Activated gamma-delta T cell (primary cell): ENCODE measurements at places on chromosomes 5 and 9.

GRCh38 chr9:130526854-130527650 lies 52.3 kb upstream of the FUBP3 start:
- DNase-seq = no peak

DNA sequence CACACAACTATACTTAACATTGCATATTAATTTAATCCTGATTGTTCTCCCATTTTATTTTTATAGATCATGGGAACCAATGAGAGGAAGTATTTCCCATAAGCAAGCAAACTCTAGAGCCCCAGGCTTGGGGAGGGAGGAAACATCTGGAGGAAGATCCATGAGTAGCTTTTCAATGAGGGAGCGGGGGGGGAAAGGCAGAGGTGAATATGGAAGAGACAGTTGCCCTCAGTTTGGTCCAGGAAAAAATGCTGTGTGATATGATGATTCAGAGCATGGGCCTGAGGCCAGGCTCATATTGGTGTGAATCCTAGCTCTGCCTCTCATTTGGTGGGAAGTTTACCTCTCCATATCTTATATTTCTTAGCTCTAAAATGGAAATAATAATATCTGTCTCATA lies 42.2 kb upstream of the ALDOB start:
- no peak for DNase-seq

GRCh38 chr9:91220021-91220420 lies 141.7 kb downstream of the AUH start:
- DNase-seq = no peak

DNA sequence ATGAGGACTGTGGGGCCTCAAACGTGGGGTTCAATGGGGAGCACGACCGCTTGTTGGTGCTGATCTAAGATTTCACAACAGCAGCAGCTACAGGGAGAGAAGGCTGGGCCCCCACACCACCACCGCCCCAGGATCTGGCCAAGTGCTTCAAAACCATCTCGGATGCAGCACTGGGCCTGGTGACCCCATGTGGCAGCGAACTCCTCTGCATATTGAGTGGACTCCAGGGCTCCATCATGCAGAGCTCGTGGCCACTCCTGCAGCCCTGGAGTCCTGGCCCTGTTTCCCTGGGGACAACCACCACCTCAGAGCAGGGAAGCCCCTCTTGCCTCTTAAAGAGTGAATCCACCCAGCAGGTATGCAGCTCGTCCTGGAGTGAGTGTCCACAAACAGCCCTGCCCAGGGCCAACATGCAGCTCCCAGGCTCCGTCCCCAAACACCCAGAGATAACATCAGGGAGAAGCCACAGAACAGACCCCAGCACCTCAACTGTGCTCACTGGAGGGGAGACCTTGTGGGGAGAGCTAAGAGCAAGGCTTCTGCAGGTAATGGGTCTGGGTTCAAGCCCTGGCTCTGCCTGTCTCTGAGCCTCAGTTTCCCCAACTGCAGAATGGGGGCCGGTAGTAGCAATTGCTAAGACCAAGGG lies 103.1 kb upstream of the SARDH start:
- DNase-seq = no peak

DNA sequence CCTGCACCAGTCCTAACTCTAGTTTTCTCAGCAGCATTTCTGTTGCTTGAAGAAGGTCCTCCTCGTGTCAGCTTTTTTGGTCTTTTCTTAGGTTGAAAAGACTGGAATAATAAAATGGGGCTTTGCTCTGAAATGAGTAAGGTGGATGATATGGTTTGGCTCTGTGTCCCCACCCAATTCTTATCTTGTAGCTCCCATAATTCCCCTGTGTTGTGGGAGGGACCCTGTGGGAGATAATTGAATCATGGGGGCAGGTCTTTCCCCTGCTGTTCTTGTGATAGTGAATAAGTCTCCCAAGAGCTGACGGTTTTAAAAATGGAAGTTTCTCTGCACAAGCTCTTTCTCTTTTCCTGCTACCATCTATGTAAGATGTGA lies 53.6 kb downstream of the LIX1 start:
- DNase-seq = no peak

DNA sequence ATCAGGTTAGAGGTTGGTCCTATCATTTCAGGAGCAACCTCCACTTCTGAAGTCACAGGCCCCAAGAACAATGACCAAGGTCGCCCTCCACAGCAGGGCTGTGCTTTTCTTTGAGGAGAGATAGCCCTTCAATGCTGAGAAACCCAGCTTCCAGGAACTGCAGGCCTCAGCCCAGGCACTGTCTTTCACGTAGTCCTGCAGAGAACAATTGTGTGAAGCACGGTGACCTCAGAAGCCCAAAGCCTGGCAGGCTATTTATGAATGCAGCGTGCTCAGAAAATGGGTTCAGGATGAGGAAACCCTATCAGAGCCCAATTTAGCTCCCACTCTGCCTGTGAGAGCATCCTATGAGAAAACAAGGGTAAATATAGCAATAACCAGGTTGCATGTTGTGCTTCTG lies 388.3 kb downstream of the PLK2 start:
- no peak for DNase-seq

- DNase-seq = no peak
These were observed 88.6 kb downstream of the GDNF start for GRCh38 chr5:37751227-37751626.

- no peak for DNase-seq
These were observed 25.8 kb downstream of the AFAP1L1 start for GRCh38 chr5:149297340-149298025.

DNA sequence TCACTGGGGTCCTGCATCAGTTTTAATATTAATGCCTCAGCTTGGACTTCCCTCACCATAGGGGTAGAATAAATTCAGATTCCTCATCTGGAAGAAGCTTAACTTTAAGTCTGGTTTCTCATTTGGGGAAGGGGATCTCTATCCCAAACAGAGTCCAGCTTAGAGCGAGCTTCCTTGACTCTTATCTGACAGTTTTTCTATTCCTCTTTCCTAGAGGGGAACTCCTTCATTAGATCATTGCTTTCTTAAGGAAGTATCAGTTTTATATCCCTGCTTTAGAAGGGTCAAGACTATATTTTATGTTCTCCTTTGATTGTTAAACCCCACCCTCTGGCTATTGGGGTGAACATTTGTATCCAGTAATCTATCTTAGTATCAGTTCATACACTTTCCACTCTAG lies 24.2 kb upstream of the CDC42SE2 start:
- DNase-seq = no peak

DNA sequence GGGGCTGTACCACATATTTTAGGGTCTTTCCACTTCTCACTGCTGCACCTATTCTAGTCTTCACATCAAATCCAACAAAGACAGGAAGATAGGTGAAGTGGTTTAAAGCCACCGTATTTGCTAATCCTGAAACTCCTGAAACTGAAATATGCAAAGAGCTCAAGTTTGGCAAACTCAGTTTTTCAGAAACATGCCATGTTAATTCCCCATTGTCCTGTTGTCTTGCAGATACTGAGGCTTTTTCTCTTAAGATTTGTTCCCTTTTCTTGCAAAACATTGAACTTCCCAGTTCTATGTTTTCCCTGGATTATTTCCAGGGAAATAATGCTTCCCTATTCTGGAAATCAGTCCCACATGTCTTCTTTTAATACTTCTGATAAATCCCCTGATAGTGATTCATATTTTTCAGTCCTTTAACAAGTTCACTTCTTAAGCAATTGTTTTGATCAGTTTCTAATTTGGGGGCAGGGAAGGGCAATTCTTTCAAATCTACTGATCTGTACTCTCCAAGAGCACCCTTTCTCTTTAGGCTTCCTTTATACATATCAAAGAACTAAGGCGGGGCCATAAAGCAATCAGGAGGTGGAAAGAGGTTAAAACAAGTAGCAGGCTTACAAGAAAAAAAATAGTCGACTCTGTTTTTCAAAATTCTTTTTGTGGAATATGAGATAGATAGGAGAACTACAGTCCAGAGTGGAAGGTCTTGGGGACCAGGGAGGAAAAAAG lies 648.5 kb downstream of the BNC2 start:
- no peak for DNase-seq

DNA sequence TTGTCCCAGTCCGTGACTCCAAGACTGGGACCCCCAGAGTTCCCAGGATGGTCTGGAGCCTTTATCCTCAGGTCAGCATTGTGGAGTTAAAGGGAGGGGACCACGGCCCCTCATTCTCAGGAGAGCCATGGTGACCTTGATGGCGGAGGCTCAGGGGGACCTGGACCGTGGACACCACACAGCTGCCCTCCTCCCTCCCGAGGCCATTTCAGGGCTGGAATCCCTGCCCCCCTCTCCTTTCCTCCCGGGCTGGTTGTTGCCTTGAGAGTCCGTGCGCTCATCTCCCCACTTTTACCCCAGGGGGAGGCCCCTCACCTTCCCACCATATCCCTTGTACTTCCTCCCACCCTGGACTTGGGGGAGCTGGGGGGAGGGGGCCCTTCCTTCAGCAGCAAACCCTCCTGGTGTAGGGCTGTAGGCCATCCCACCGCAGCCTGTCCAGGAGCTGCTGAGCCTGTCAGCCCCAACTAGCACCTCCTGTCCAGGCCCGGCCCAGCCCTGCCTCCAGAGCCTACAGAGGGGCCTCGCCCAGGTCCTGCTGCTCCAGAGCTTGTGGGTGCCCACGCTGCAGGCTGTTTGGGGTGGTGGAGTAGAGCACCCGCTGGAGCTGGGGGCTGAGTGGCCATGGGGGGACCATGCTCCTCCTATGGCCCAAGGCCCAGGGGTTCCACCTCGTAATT lies 14.3 kb upstream of the AJM1 start:
- DNase-seq = no peak

GRCh38 chr5:42614509-42614908 lies 142.1 kb upstream of the CCDC152 start:
- no peak for DNase-seq

GRCh38 chr5:178115136-178115813 lies 1.9 kb downstream of the N4BP3 start:
- no peak for DNase-seq

DNA sequence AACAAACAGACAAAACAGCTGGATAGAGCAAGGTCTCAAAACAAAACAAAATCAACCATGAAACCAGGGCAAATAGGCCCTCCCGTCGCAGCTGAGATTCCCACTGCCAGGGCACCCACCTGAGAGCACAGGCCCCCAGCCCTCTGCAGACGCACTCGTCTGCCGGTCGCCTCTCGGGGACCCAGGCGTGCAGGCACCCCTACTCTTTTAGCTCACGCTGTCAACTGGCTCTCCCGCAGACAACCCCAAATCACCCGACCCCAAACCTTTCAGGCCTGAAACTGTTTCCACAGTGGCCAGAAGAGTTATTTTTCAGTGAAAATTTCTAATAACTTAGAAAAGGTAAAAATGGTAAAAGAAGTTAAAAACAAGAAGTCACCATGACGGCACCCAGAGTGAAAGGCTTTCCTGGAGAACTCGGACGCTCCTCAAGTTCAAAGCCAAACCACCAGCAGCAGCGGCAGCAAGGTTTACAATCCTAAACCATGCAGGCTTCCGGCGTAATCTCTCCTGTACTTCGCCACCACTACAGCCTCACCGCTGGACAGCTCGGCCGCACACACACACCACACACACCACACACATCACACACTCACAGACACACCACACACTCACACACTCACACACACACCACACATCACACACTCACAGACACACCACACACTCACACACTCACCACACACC lies 1.9 kb upstream of the UBE2QL1 start:
- DNase-seq = no peak

DNA sequence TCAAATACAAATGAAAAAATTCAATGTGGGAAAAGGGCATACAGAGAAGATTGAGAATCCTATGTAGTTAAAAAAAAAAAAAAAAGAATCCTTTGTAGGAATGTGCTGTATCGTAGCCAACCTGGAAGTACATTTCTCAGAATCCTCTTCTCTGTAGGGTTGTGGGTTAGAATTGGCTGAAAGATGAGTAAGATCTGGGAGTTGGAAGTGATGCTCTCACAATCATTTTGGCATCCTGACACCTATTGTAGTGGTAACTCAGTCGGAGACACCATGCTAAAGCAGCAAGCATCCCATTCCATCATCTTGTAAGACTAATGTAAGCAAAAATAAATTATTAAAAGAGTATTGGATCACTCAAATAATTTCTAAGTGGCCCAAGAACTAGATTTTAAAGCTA lies 30.6 kb downstream of the MRPL22 start:
- no peak for DNase-seq

DNA sequence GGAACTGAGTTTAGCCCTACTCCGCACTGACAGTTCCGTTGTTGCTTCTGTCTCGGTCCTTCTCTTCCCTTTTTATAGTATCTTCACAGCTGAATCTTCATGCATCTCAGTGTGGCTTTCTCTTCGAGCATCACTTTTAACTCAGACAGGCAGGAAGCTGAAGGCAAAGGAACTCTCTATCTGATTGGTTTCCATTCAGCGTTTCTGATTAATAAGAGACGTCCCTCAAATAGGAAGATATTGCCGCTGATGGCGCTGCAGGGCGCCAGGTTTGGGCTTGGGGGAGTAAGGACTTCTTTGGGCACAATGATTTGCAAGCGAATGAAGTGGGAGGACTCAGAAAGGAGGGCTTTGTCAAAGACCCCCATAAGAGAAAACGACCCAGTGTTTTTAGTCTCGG lies at the start of gene CDH9:
TSS of gene CDH9 (minus strand) at position 111 of the 400 bp plus-strand sequence. CDS start 50,253 bp downstream, outside the sequence.
- no peak for DNase-seq

GRCh38 chr5:112668016-112668415 lies 69.7 kb upstream of the APC start:
- no peak for DNase-seq

GRCh38 chr5:16536246-16536645 lies 70.6 kb upstream of the ZNF622 start:
- no peak for DNase-seq

- DNase-seq = no peak
These were observed 105.0 kb upstream of the ALDH1B1 start for GRCh38 chr9:38287420-38287985.

- no peak for DNase-seq
These were observed 49.2 kb downstream of the ANXA1 start for GRCh38 chr9:73200694-73201452.

DNA sequence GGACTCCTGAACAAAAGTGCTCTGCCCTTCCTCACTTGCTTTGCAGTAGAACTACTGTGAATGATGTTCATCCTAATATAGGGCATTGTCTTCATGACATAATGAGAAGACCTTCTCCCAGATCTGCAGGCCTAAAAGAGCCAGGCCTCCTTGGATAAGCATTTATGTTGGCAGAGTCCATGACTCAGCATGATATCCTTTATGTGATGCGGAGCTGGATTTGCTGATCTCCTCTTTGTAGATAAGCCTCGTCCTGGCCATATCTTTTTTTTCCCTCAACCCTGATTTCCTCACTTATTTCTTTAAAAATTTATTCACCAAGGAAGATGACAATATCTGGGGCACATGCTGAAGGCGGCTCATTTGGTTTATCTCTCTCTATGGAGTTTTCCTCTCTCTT lies 62.4 kb upstream of the TAS2R1 start:
- DNase-seq = no peak

GRCh38 chr5:72417333-72418062 lies 89.7 kb downstream of the ZNF366 start:
- peak; percentile 12 for DNase-seq

GRCh38 chr9:9904041-9904440 lies 708.8 kb downstream of the PTPRD start:
- no peak for DNase-seq

- no peak for DNase-seq
These were observed 2.0 kb downstream of the MYO10 start for GRCh38 chr5:16934123-16934522.

GRCh38 chr9:27276193-27277030 lies 20.5 kb downstream of the EQTN start:
- DNase-seq = no peak
